Right ventricle myocardium inferior (tissue), 1 donor: ENCODE measurements at places on chromosomes 6 and 20. TPM values are rescaled to one million over a fixed set of nuclear protein-coding genes. Genes with fewer than 3 reads are reported as not detected.

GRCh38 chr6:88220493-88220892 is 54.3 kb upstream of the CNR1 start:
- no peak for DNase-seq

- DNase-seq, result no peak
Observed at GRCh38 chr6:82436740-82437139, 73.1 kb downstream of the TPBG start.

- DNase-seq, result no peak
Observed at GRCh38 chr6:145705561-145705960, 29.8 kb downstream of the EPM2A start.

DNA sequence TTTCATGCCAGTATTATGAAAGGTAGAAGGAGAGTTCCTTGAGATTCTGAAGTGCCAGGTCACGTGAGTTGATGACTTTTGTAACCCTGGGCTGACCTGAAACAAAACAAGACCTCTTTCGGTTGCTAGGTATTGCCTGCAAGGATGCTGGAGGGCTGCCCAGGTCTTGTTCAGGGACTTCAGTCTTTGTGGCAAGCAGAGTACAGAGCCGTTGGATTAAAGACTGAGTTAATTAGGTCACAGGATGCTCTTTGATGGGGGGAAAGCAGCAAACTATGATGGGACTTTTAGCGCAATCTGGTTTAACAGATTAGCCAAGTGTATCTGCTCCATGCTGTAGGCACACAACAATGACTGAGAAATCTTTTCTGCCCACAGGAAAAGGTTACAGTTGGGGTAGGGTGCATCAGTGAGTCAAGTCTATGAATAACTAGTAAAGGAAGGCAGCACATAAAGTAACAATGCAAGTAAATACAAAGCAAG is 12.8 kb upstream of the ELOVL5 start:
- DNase-seq, result no peak

DNA sequence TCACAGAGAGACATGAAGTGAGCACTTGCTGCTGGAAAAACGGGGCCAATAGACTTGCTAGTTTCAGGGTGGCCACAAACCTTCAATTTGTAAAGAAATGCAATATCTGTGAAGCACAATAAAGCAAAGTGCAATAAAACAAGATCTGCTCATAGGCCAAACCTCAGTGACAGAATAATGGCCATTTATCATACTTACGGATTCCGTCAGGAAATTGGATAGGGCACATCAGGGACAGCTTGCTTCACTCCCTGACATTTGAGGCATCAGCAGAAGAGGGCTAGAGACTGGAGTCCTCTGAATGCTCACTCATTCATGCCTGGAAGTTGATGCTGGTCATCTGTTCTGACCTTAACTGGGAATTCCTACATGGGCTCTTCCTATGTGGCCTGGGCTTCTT is 165.5 kb upstream of the OPRM1 start:
- no peak for DNase-seq

DNA sequence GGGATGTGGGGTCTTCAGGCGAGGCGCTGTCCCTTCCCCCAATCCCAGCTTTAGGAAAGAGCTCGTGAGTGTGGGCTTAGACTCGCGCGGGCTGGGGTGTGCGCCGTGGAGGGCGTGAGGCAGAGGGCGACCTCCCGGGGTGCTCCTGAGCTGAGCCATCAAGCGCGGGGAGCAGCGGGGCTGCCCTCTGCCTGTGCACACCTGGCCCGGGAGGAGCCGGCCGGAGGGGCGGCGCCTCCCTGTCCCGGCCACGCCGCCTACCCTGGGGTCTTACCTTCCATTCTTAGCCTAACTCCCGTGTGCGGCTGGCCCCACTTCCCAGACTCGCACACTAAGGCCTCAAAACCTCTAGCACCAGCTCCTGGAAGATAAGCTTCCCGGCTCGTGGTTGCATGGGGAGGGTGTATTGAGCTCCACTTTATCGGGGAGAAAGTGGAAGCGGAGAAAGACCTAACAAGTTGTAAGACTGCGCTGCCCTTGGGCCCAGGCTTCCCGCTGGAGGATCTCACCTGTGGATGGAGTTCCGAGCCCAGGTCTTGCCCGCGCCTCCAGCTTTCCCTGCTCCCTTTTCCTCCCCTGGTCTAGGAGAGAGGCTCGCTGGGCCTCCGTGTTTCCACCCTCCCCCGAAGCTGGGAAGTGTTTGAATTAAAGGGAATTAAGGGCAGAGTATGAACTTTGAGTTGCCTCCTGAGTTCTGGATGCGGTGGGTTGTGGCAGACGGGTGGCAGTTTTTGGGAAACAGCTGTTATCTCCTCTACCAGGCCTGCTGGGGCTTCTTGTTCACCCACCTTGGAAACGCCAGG is 1.2 kb downstream of the DNMT3B start:
- DNase-seq, result no peak

DNA sequence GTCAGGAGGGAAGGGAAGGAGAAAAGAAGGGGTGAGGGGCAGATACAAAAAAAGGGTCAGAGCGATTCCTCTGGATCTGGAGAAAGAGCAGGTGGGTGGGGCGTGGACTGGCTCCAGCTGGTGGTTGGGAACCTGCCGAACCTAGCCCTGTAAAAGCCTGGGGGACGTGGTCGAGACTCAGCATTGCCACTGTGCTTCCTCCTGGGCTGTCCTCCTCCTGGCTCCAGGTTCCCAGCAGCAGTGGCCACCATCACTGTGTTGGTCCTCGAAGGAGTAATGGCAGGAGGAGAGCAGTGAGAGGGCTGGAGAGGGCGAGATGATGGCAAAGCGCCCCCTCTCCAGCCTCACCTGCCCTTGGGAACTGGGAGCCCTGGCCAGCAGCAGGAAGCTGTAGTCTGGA is 3.5 kb upstream of the RAET1L start:
- no peak for DNase-seq

DNA sequence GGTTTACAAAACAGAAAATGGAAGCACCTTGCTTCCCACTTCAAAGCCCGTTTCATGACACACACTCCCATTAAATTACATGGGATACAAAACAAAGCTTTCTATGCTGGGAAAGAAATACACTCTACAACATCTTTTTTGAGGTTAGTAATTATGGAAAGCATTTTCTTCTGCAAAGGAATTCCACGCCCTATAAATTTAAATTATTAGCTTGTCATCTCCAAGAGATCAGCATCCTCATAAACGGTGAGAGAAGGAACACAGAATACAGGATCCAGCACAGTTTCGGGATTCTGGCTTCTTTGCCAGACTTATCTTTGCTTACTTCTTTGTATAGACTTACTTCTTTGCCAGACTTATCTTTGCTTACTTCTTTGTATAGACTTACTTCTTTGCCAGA is 1.3 kb upstream of the SMPDL3A start:
- DNase-seq, result no peak

DNA sequence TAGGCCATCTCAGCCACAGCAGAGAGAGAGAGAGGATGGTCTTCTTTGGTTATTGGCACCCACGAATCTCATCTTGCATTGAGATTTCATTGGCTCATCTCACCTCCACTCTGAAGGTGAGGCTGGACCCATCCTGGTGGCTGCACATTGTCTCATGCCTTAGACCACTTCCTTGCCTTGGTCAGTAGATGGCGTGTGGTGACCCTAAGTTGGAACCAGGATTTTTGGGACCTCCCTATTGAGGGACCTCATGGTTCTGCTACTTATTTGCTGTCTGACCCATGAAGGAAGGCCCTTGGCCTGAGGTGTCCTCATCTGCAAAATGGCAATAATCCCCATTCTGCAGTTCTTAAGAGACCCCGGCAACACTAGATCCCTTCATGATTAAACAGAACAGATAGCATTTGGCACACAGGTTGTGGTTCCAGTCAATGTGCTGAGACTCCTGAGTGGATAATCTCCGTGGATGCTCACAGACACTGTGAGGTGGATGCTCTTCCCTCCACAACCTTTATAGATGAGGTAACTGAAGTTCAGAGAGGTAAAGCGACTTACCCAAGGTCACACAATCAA is 21.5 kb upstream of the AAR2 start:
- no peak for DNase-seq

GRCh38 chr20:51460569-51461265 is 81.8 kb downstream of the NFATC2 start:
- no peak for DNase-seq

DNA sequence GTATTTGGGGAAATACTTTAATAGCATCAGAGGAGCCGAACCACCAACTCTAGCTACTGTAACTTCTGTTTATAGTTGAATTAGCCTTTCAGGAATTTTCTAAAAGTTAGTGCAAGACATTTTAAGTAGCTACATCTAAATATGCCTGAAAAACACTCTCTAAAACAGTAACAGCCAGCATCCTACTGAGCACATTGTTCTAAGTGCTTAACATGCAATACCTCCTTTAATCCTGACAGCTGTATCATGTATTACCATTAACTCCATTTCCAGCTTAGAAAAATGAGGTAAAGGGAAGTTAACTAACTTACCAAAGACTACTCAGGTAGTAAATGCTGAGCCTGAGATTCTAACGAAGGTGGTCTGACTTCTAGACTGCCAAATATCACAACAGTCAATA is 120.7 kb downstream of the DST start:
- DNase-seq, result no peak

DNA sequence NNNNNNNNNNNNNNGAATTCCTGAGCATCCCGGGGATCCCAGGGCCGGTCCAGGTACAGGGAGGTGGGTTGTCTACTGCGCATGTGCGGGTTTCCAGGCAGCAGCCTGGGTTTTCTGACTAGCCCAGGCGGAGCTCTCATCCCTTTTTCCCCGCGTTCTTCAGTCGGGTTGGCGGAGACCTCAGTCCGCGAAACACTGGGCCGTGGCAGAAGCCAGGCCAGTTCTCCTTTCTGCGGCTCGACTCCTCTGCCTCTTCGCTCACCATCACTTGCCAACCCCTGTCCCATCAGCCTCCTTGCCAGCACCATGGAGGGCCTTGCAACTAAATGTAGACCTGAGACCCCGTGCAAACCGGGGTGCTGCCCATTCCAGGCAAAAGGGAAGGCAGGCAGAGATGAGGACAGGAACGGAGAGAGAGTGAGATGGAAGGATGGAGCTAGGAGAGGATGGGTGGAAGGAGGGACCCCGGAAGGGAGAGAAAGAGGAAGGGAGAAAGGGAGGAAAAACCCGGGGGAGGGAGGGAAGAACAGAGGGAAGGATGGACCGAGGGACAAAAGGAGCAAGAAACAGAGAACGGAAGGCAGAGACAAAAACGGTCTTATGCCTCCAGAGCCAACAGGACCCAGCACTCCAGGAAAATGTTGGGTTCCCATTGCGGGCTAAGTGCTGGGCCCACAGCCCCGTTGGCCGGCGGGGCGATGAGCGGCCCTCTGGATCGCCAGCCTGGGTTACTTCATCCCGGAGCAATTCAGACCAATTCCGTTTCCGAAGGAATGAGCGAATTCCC is 445.4 kb upstream of the DEFB115 start:
- DNase-seq, result peak; percentile 84

- no peak for DNase-seq
Observed at GRCh38 chr20:10109641-10110040, 74.9 kb downstream of the ANKEF1 start.

DNA sequence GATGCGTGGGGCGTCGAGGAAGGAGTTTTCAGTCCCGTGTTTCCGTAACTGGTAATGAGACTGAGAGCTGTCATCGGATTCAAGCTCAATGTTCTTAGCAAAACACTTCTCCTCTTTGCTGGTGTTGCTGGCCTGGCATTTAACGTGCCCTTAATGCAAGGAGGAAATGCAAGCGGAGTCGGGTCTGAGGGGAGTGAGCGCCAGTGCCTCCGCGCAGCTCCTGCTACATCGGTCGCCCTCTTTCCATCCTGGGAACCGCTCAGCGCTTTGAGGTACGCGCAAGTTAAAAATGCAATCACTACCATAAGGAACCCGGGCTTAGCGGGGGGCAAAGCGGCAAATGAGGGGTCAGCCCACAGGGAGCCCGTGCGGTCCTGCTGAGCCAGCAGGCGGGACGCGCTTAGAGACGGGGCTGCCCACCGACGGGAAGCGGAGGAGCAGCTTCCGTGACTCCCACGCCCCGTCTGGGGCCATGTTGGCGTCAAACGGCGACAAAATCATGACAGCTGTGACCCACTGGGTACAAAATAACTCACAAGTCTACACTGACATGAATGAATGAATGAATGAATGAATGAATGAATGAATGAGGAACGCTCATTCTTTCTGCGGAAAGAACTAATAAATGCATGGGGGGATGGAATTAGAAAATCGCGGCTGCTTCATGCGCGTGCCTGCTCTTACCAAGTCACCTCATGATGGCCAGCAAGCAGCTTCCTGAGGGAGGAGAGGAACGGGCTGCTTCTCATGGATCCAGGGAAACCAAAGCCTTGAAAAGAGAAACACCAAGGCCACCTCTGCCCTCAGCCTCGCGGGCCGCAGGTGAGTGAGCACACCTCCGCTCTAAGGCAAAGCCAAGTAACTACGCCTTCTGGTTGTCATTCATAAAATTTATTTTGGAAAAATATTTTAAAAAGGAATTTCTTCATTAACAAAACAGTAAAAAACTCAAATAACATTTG is 9.3 kb downstream of the DLL1 start:
- DNase-seq, result no peak

DNA sequence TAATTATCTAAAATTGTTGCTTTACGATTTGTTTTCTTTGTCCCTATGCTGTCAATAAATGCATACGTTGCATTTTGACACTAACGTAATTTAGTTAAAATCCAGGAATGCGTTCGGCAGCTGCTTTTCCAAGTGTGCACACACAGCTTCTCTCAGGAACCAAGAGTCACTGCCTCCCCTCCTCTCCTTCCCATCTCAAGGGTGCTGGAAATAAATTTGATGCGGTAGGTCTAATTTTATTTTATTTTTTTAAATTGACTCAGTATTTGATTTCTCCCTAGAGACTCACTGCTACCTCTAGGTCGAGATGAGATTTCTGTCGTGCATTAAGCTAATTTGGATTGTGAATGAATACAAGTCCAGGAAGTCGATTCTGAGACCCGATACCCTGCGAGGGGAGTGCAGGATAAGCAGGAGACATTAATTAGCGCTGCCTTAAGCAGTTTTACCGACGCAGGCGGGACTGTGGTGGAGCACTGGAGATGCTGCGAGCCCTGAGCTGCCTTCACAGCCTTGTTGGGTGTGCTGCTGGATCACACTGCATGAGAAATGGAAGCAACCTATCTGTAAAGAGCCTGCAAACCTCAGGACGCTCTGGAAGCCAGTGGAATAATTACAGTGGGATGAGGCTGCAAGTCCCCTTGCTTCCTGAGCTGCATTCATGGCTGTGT is 381.2 kb downstream of the C6orf118 start:
- no peak for DNase-seq

The SLC24A3 gene
- total RNA-seq, result 1.4 TPM

The GNAS-AS1 gene
- total RNA-seq, result 0.38 TPM

The HLA-DOA gene
- 1.5 TPM for total RNA-seq

The TSPO2 gene
- total RNA-seq, result not detected

The SOX18 gene
- 38.4 TPM for total RNA-seq

The SDC4 gene
- 82.1 TPM for total RNA-seq

The MCCD1 gene
- total RNA-seq, result not detected

The CLIC5 gene
- total RNA-seq, result 312 TPM

The AFG1L gene
- 15.7 TPM for total RNA-seq
